Activated T-cell treated with anti-CD3 and anti-CD28 coated beads, Interleukin-2, amount 50 U/mL, for 72 hours (primary cell): ENCODE measurements at places on chromosomes 3 and 15.

DNA sequence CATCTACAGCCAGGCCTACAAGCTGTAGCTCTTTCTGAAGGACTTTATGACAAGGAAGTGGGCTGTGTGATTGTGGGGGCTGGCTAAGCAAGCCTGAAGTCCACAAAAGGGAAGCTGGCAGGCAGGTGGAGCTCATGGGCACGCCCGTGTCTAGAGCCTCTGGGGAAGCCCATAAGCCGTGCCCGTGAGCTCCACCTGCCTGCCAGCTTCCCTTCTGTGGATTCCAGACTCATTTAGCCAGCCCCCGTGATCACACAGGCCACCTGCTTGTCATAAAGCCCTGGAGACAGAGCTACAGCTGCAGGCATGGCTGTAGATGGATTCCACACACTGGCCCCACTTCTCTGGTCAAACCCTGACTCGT lies 15.2 kb downstream of the EFCC1 start:
- DNase-seq: peak; percentile 65
- peaks cover 36% of the 10 kb centered on the region for H3K4me1 ChIP-seq
- H3K4me3 ChIP-seq: peak overlapping the region; percentile 85
- H3K27ac ChIP-seq: peak overlapping the region; percentile 99

DNA sequence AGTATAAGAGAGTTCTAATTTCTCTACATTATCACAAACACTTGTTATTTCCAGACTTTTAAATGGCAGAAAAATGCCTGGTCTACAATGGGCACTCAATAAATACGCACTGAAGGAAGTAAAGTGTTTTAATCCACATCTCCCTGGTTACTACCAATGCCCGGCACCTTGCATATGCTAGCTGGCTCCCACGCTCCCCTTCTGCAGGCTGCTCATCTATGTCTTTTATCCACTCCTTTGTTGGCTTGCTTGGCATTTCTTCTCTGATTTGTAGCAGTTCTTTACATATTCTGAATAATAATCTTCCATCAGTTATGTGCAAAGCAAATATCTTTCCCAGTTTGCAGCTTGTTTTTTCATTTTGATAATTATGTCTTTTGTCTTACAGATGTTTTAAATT lies 74.6 kb upstream of the PRR23E start:
- peaks cover 14% of the 10 kb centered on the region for H3K27me3 ChIP-seq
- H3K27ac ChIP-seq: no peak overlapping the region
- H3K4me3 ChIP-seq: no peak overlapping the region
- H3K4me1 ChIP-seq: no peaks in the 10 kb centered on the region
- no peaks in the 10 kb centered on the region for H3K36me3 ChIP-seq

- DNase-seq: no peak
- H3K4me3 ChIP-seq: no peak overlapping the region
- H3K27ac ChIP-seq: no peak overlapping the region
- no peaks in the 10 kb centered on the region for H3K27me3 ChIP-seq
- no peaks in the 10 kb centered on the region for H3K36me3 ChIP-seq
- H3K4me1 ChIP-seq: no peaks in the 10 kb centered on the region
These were observed 348.6 kb upstream of the MCTP2 start for GRCh38 chr15:93882779-93883178.

DNA sequence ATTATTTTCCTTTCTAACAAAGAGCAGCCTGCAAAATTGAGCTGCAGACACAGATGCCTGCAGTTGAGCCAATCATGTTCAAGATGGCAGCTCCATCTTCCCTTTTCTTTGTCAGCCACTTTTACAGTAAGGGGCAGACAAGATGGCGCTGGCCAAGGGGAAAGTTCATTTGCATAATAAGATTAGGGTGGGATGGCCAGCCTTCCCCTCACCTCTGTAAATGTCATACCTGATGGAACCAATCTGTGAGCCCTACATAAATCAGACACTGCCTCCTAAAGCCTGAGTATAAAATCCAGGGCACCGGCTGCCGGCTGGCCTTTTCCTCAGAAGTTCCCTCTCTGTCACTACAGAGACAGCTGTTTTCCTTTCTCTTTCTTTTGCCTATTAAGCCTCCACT lies 15.8 kb downstream of the PATL2 start:
- peaks cover 2% of the 10 kb centered on the region for H3K36me3 ChIP-seq
- H3K27ac ChIP-seq: no peak overlapping the region
- no peak for DNase-seq
- H3K4me1 ChIP-seq: peaks cover 7% of the 10 kb centered on the region
- no peak overlapping the region for H3K4me3 ChIP-seq

DNA sequence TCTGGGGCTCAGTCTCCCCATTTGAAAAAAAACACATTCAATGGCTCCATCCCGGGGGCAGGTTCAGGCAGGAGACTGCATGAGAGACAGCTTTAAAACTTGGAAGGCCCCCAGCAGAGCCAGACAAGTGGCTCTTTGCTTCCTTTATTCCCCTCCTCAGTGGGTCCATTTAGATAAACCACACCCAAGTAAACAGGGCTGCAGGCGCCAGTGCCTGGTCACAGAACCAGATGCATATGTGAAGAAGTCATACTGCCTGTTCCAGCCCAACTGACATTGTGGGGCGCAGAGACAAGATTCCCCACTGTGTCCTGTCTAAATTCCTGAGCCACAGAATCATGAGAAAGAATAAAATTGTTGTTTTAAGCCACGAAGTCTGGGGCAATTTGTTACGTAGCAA lies 9.0 kb downstream of the FBN1 start:
- H3K4me3 ChIP-seq: no peak overlapping the region
- H3K4me1 ChIP-seq: peaks cover under 1% of the 10 kb centered on the region
- H3K27ac ChIP-seq: no peak overlapping the region
- no peaks in the 10 kb centered on the region for H3K27me3 ChIP-seq
